ENCODE measurements at places on chromosomes 5 and 9.
A peak's percentile ranks its signal among the peaks of the same experiment; 100 is the strongest.

GRCh38 chr9:87609002-87609401 is 111.3 kb downstream of the DAPK1 start:
- DNase-seq = no peak

DNA sequence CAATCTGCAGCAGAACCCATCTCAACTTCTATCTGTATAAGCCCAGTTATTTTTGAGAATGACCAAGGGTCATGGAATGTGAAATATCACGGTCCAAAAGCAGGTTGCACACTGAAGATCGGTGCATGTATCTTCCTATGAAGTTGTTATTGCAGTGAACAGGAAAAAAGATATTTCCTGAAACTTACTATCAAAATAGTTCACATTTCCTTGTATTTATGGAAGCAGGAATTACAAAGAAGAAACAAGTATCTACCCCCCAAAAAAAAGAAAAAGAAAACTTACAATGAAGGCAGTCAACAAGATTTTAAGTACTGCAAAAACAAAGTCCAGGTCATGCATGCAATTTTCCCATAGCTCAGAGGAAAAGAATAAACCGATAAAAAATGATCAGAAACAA is 70.0 kb downstream of the MPDZ start:
- no peak for DNase-seq

- DNase-seq = no peak
Observed at GRCh38 chr9:24518545-24518944, 27.2 kb downstream of the IZUMO3 start.

GRCh38 chr5:82152978-82153481 is 125.1 kb downstream of the RPS23 start:
- DNase-seq = no peak

GRCh38 chr5:134466241-134467069 is 54.8 kb upstream of the CDKN2AIPNL start:
- peak; percentile 12 for DNase-seq

- DNase-seq = no peak
Observed at GRCh38 chr5:173689737-173690360, 73.4 kb upstream of the BOD1 start.

DNA sequence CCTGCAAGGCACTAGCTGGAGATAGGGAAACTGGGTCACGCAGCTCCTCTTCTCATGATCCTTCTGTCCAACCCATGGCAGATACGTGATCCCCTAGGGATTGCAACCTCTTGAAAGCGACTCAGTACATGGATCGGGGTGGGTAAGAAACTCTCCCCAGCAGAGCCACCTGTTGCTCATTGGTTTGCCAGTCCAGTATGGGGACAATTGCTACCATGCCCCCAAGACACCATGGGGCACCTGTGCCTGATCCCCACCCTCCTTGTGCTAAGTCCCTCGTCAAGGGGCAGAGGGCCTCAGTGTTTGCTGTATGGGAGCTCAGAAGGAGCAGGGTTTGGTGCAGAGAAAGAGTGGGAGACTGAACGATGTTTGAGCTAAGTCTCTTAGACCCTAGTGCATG is 500.9 kb downstream of the ENC1 start:
- no peak for DNase-seq

GRCh38 chr9:125683486-125683885 is 23.5 kb downstream of the MAPKAP1 start:
- DNase-seq = no peak

GRCh38 chr5:21918451-21918850 is 934.7 kb downstream of the CDH12 start:
- DNase-seq = no peak

GRCh38 chr5:22780756-22781155 is 72.4 kb downstream of the CDH12 start:
- no peak for DNase-seq

DNA sequence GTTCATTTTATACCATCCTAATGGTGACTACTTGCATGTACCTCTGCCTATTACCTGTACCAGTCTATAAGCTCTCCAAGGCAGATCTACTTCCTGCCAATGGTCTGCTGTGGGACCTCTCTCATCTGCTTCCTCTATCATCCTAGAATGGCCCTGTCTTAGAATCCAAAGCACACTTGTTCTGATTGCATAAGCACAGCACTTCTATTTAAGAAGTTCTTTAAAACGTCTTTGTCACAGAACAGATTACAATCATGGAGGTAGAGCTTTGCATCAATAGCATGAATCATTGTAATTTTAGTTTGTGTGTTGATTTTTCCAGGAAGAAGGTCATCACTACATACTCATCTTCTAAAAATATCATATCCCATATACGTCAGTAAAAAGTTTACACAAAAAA is 131.8 kb upstream of the ACOT12 start:
- no peak for DNase-seq

DNA sequence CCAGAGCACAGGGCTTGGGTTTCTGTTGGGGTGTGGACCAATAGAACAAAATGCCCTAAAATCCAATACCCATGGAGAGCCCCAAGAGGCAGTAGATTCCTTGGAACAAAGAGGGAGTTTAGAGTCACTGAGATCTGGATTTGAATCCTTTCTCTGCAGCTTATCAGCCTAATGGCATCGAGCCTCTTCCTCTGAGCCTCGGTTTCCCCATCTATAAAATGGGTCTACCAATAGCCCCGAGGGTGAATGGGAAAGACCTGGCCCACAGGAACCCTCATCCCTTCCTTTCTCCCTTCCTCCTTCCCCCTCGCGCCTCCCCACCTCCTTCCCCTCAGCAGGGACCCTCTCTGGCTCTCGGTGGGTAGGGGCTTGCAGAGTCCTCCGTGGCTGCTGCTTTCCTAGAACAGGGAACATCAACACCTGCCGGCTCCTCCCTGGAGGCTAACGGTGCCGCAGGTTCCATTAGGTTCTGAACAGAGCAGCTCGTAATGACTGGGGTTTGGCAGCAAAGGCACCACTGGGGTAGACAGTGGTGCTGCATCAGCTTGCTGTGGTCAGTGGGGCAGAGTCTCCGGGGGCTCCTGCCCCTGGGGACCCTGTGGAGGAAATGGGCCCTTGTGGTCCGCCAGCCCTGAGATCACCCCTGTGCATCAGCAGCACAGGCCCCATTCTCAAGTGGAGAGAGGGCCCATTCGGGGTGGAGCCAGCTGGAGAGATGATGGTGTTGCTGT is 40.3 kb downstream of the NEK6 start:
- DNase-seq = no peak

DNA sequence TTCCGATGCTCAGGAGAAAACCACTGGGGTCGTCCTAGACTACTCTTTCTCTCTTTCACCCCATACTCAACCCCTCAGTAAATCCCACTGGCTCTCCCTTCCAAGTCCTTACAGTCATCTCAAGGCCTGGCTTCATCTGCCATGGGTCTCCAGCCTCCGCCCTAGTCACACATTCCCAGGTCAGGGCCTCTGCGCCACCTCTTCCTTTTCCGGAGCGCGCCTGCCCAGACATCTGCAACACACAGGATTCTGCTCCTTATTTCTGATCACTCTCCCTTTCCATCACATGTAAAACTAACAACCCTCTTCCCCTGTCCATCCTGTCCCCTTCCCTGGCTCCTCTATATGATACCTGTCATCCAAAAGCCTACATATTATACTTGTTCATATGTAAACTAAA is 39.8 kb downstream of the RAPGEF1 start:
- no peak for DNase-seq

DNA sequence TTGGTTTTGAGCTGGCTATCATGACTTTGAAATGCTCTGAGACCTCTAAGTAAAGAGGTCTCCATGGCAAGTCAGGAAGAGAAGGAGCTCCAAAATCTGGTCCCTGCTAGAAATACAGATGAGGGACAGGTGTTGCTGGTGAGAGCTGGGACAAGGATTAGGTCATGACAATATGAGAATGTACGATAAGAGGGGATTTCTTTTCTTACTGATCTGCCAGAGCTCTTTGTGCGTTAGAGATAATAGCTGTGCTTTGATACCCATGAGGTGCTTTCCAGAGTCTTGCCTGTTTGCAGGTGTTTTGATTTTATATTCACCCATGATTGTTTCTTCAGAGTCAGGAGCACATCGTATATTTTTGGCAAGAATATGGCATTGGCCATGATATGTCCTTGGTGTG is 56.5 kb downstream of the ANKRD33B start:
- no peak for DNase-seq

- DNase-seq = no peak
Observed at GRCh38 chr9:97903177-97903576, 19.1 kb downstream of the TRMO start.

GRCh38 chr9:15010581-15010980 is 100.4 kb upstream of the FREM1 start:
- DNase-seq = no peak

- peak; percentile 53 for DNase-seq
Observed at GRCh38 chr9:124216474-124217176, 41.1 kb upstream of the NEK6 start.

- no peak for DNase-seq
Observed at GRCh38 chr9:83020864-83021263, 42.1 kb downstream of the RASEF start.

- no peak for DNase-seq
Observed at GRCh38 chr5:158847772-158848171, 251.9 kb downstream of the EBF1 start.

GRCh38 chr9:112322701-112323377 is 10.6 kb downstream of the PTBP3 start:
- DNase-seq = no peak

GRCh38 chr5:96902876-96903275 is 26.6 kb downstream of the ERAP2 start:
- DNase-seq = no peak

DNA sequence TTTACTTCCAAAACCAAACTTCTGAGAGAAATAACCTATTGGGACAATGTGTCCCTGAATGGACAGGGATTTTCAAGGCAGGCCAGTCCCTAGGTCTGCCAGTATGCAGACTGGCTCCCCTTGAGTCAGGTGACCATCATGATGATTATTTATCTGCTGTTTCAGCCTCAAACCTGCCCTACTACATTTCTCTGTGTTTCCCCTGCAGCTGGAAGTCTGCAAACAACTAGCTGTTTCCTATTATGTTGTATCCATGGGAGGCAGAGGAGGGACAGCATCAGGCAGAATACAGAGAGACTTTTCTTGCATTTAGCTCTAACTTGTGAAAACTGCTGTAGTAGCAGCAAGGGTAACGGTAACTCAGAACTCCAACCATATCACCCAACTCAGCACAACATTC is 36.2 kb upstream of the IFNK start:
- DNase-seq = no peak

DNA sequence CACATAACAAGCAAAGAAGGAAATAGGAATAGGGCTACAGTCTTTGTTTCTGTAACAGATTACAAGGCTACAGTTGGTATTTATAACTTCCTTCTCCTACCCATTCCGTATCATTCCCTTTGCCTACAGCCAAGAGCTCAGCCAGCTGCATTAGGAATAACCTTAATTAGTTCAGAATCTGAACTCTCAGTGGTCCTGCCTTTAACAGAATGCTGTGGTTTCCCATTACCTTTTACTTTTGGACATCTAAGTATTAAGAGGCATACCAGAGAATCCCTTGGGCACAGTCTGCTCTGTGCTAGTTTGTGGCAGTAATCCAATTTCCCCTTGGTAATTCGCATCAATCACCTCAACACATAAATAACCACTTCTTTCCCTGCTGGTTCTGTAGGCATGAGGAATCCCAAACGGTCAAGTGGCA is 44.2 kb downstream of the PKD2L2 start:
- no peak for DNase-seq

DNA sequence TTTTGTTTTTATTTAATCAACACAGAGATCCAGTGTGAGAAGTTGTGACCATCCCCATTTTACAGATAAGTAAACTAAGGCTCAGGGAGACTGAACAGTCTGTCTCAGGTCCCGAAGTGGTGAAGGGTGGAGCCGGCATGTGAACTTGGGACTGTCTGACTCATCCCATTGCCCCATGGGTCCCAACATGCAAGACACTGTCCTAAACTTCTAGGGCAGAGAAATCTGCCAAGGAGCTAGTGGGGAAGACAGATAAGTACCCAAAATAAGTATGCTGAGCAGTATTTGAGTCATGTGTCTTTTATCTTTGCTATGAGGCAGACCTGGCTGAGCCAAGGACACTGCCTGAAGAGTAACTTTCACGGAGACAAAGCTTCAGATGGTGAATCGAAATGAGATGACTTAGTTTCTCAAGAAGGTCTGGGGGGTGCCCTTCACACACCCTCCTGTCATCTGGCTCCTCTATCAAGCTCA is 64.3 kb upstream of the SLC25A51 start:
- DNase-seq = no peak

DNA sequence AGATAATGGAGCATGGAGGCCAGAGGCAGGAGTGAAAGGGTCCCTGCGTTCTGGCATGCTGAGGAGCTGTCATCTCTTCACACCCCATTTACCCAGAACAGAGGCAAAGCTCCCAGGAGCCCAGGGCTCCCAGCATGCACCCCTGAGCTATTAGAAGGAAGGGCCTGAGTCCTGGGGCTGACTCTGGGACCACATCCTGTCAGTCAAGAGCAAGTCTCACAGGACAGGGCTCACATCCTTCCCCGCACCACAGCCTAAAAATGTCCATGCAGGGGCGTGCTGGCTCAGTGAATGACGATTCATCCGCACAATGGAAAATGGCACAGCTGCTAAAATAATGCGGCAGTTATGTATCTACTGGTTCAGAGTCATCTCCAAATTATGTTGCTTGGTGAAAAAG is 31.4 kb downstream of the CAMK2A start:
- no peak for DNase-seq

GRCh38 chr9:126491949-126492348 is 121.8 kb upstream of the LMX1B start:
- no peak for DNase-seq

- no peak for DNase-seq
Observed at GRCh38 chr5:23071682-23072081, 218.5 kb upstream of the CDH12 start.

DNA sequence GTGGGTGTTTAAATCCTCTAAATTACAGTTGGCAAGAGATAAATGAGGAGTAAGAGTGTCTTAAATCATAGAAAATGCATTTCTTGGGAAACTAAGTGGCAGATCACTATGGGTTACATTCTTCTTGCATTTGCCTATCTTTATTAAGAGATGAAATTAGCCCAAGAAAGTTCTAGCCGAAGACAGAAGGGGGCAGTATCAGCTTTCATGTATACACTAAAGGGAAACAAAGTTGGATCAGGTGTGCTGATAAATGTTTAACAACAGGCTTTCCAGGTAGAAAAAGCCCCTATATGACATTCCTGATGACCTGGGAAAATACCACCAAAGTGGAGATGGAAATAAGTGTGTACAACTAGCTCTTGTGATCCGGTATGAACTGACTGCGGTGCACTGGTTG is 81.9 kb upstream of the TLR4 start:
- no peak for DNase-seq

GRCh38 chr9:93053781-93054331 is 4.6 kb upstream of the SUSD3 start:
- no peak for DNase-seq

DNA sequence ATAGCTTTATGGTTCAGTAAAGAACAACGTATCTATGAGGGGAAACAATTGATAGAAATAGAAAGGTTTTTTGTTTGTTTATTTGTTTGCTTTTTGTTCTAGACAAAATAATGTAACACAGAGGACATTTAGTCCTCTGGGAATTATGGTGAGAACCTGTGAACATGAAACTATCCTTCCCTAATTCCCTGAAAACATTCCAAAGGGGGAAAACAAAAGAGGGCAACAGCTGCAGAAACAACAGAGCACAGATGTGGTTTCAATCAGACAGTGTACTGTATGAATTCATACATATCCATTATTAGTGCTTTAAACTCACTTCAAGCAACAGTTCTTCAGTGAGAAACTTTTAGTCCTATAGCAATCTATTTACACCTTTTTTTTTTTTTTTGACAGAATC is 1489.8 kb upstream of the C9orf72 start:
- no peak for DNase-seq
